GM04503 (cell line): ENCODE measurements at places on chromosomes 3 and 15.

DNA sequence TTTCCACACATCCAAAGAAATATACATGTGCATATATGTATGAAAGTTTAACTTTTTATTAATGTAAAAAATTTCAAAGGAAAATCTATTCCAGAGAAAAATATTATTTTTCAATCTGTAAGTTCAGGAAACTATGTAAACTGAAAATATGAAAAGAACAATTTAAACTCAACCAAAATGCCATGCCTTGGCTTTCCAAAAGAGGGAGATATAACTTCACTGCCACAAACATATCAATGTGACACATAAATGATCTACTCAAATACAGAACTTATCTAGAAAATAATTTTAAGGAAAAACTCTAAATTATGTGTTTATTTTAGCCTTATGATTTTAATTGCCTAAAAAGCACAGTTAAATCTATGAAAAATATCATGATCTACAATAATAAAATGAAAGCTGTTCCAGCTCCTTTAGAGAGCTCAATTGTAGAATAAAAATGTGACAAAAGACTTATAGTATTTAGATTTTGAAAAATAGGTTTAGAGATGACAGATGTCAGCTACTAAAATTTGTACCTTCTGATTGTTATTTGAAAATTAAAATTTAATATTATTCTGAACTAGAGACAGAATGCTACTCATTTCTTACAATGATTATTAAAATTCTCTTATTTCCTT, 94.8 kb downstream of the GBE1 start:
- DNase-seq, result no peak

DNA sequence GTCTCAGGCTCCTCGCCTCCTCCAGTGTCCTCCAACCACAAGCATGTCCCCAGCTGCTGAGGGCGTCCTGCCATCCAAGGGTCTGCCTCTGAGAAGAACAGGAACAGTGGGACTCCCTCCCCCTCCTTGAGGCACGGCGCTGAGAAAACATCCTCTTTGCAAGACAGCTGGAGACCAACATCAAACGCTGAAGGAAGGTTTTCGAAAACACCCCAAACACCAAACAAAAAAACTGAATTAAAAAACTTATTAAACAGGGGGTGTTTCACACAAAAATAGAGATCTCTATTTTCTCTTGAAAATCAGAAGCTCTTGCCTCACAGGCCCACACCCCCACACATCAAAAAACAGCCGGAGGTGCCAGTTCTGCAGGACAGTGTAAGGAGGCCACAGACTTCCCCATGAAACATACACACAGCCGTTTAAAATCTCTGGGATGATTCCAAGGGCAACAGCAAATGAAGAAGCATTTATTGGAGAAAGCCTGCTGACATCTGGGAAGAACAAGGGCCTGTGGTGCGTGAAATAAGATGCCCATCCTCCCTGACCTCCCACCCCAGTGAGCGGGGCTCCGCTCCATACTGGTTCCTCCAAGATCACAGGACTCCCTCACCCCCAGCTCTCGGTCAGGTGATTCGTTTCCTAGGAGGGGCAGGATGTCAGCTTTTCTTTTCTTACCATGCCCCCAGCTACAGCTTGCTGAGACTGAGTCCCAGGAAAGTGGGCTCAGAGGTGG, 71.3 kb downstream of the NUP210 start:
- no peak for DNase-seq

GRCh38 chr3:47298439-47298838, 15.7 kb downstream of the KLHL18 start:
- DNase-seq, result no peak

GRCh38 chr3:99645277-99646106, 7.1 kb downstream of the COL8A1 start:
- DNase-seq, result no peak

DNA sequence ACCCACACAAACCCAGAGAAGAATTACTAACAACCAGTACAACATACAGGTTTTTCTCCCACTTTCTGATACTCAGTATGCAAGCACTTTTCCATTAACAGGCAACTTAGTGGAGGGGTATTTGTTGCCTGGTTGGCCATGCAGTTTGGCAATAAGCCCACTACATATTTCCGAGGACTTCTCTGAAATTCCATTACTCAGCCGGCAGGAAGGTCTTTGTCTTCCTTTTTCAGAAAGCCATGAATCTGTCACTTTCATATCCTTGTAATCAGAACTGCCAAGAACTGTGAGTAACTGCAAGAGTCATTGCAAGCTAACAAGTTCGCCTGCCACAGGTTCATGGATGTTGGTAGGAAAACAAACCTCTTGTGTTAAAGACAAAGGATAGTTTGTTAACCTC, 422.3 kb upstream of the ROBO1 start:
- DNase-seq, result no peak

GRCh38 chr15:48020166-48020565, 100.6 kb upstream of the SLC24A5 start:
- no peak for DNase-seq

GRCh38 chr3:130748981-130749380, 2.4 kb upstream of the PIK3R4 start:
- peak; percentile 39 for DNase-seq

DNA sequence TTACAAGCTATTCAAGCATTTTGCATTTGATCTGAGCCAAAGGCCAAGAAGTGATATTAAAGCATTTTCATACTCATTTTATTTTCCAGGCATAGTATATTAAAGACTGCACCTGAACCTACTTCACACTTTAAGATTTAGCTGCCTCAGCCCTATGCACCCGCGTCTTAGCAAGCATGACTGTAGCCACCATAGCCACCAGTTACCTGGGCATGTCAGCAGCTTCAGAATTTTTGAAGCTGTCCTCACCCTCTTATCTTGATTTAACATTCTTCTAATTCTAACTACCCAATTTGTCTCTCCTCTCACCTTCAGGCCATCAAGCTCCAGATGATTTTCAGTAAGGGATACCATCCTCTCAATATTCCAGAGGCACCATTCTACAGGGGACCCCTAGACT, 39.1 kb upstream of the KLHL6 start:
- DNase-seq, result no peak

DNA sequence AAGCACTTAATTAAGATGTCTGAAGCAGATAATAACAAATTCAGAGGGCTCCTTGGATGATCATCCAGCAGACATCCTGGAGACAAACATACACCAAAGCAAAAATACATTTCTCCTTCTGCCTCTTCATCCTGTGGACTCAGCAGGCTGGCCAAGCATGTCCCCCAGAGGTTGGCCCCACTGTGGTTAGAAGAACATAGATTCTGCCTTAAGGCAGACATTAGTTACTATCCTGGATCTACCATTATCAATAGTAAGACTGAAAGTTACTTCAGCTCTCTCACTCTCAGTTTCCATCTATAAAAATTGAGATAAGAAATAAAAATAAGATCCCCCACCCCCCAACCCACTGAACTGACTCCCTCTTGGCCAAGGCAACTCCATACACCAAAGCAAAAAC, 28.6 kb upstream of the TGFBR2 start:
- no peak for DNase-seq

DNA sequence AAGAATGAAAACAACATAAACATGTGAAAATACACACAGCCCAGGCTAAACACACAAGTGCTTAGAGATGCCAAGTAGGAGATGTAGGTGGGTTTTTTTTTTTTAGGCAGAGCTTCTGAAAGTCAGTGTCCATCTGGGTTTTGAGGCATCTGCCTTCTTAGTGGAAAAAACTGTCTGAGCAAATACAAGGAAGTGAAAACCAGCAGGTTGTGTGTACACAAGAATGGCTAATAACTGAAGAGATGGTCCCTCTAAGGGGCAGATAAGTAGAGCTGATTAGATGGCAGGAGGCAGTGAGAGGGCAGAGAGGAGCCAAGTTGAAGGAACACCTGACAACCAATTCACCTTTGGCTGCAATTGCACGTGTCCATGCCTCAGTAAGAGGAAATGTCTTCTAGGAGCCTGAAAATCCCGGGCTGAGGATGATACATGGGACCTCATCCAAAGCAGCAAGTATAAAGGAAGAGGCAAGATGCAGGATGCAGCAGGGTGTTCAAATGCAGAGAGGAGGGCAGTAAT, 34.9 kb downstream of the CYP19A1 start:
- no peak for DNase-seq

- no peak for DNase-seq
Measured at GRCh38 chr3:24523215-24523614, 28.6 kb upstream of the THRB start.

- peak; percentile 7 for DNase-seq
Measured at GRCh38 chr3:126522363-126522788, 1.6 kb upstream of the CHST13 start.

- DNase-seq, result no peak
Measured at GRCh38 chr3:9124730-9125129, 124.7 kb downstream of the SRGAP3 start.

- DNase-seq, result no peak
Measured at GRCh38 chr15:39128746-39129145, 452.1 kb upstream of the THBS1 start.
